ENCODE measurements at places on chromosomes 11 and 22.

- no peak for DNase-seq
Observed at GRCh38 chr22:28594797-28595462, 84.7 kb downstream of the TTC28 start.

DNA sequence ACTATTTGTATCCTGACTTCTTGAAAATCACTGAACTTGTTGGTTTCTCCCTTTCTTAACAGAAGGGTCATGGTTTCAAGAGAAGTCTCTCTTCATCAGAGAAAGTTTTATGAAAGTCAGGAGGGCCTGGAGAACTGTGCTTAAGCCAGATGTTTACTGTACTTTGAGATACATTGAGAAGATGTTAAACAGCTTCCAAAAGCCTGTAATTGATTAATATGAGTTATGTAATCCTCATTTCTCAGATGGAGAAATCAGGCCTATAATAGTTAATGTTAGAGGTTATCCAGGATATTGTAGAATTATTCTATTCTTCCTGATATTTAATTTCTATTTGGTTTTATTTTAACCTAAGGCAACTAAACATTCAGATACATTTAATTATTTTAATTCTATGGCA lies 97.1 kb upstream of the RAG2 start:
- no peak for DNase-seq

GRCh38 chr22:46042786-46043185 lies 65.8 kb upstream of the WNT7B start:
- DNase-seq, result no peak

- DNase-seq, result peak; percentile 84
Observed at GRCh38 chr22:20298803-20299745, 20.8 kb downstream of the DGCR6L start.

DNA sequence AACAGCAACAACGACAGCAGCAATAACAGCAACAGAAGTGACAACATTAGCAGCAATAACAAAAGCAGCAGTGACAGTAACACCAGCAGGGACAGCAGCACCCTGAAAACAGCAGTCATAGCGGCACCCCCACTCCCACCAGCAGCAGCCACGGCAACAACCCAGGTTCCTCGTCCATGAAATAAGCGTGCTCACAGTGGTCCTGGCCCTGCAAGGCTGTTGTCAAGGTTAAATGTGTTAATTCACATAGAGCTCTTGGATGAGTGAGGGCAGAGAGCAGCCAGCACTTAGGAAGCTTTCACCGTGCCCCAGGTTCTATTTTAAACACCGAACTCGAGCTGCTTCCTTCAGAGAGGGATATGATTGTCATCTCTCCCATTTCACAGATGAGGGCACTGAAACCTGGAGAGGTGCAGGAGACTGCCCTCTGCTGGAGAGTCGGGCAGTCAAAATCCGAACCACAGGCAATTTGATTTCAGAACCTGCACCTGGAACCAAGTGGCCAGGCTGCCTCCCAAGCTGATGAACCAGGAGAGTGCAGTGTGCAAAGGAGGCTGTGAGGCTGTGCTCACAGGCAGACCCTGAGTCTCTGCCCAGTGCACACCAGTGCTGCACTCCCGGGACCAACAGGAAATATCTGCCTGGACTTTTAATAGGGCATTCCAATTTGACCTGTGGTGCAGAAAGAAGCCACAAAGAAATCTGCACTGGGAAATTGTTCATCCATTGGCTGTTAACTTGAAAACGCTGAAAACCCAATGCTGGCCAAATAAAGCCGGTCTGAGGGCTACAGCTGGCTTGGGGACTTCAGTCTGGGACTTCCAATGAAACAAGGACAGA lies 22.9 kb upstream of the FGF3 start:
- no peak for DNase-seq

- DNase-seq, result no peak
Observed at GRCh38 chr11:69862797-69863543, 43.8 kb upstream of the FGF3 start.

DNA sequence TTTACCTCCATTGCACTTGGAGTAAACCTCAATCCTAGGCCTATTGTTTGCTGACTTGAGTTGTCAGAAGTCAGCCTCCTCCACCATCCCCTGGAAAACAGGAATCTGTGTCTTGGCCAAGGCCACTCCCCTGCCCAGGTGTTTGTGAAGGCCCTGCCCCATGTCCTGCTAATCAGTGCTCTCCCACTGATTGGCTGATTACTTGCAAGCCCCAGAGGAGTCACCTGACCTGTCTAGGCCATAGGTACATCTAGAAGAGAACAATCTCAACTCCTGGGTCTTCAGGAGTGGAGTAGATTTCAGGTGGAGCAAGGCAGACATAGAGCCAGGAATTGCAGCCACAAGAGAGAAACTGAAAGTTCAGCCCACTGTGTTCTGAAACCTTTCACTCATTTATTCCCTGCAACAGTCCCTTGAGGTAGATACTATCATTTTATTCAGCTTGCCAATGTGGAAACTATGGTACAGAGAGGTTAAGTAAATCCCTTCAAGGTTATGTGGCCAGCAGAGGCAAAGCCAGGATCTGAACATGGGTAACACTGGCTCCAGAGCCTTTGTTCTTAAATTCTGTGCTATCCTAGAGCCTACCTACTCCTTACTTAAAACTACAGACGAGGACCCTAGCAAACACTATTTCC lies 10.4 kb downstream of the OAF start:
- no peak for DNase-seq

DNA sequence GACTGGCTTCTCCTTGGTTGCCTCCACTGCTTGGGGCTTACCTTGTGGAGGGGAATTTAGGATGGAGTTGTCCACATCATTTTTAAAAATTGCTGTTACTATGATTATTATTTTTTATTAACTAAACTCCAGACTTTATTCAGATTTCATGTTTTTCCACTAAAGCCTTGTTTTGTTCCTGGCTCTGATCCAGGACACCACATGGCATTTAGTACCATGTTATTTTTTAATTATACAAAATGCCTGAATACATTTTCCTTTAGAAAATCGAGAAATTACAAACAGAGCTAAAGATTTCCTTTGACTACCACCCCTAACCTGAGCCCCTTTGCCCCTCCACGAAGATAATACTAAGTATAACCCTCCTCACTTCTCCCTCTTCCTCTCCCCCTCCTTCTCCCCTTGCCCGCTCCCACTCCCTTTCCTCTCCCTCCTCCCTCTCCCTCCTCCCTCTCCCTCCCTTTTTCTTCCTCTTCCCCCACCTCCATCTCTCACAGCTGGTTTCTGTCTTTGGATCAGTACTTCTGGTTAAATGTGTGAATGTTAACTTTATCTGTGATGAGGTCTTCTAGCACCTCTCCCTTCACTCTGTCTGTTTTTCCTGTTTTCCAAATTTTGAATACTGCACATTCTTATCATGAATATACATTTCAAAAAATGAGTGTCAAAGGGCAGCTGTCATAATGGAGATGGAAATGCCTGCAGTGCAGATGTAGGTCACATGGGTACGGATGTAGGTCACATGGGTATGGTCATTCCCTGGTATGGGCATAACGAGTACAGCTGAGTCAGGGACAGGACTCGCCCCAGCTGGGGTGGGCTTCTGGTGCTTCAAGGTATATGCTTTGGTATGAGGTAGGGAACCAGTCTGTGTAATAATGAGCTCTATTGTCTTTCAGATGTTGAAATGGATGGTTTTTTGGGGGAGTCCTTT lies 54.4 kb upstream of the OR4B1 start:
- DNase-seq, result no peak

- no peak for DNase-seq
Observed at GRCh38 chr22:50184004-50184901, 1.5 kb upstream of the TRABD start.

- no peak for DNase-seq
Observed at GRCh38 chr11:352456-353031, 16.8 kb upstream of the B4GALNT4 start.

GRCh38 chr11:67410984-67411784 lies 4.3 kb upstream of the CARNS1 start:
- DNase-seq, result no peak

- peak; percentile 8 for DNase-seq
Observed at GRCh38 chr11:75815345-75816168, 547 bp downstream of the UVRAG start.

DNA sequence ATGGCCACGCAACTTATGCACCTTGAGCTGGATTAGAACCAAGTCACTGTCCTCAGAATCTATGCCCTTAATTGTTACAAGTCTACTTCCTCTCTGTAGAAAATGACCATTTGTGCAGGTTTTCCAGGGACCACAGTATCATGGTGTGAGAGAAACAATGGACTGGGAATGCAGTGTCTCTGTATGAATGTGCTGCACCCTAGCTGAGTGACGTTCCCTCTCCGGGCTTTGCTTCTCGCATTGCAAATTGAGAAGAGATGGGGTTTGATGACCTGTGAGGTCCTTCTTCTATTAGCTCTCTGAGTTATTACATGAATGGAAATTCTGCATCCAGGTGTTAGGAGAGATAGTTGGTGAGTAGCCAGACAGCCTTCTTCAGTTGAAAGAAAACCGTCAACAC lies 1052.3 kb downstream of the NTM start:
- no peak for DNase-seq

- no peak for DNase-seq
Observed at GRCh38 chr22:21095773-21096107, 50.0 kb downstream of the LRRC74B start.

- no peak for DNase-seq
Observed at GRCh38 chr11:65295571-65296341, 18.9 kb upstream of the CDC42EP2 start.

DNA sequence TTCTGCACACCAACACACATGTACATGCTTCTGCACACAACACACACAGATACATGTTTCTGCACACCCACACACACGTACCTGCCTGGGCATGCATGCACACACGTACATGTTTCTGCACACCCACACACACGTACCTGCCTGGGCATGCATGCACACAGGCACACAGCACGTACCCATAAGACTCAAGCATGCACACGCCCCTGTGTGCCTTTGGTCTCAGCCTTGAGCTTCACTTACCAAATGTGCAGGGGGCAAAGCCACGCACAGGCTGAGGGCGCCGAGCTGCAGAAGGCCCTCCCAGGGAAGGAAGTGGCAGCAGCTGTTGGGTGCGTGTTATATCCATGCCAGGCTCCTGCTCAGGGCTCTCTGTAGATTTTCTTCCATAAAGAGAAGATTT lies 34.7 kb upstream of the SMIM38 start:
- DNase-seq, result no peak

- DNase-seq, result no peak
Observed at GRCh38 chr22:21568347-21569075, 997 bp downstream of the UBE2L3 start.

- peak; percentile 17 for DNase-seq
Observed at GRCh38 chr11:19071255-19071654, 10.7 kb upstream of the MRGPRX2 start.

DNA sequence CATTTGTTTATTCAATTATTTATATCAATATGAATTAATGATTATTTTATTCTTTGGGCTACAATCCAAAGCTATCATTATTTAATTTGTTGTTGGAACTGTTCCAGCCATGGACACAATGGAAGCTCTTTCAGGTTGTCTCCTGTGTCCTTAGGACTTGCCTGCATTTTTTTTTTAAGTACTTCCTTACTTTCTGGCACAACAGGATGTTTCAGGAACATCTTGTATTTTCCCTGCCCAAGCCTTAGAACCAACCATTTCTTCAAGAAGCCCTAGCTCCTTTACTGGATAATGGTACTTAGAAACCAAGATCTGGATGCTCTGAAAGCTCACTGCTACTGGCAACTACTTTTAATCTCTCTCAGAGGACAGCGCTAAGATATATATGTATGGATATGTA lies 57.8 kb upstream of the CLNS1A start:
- DNase-seq, result no peak

- DNase-seq, result no peak
Observed at GRCh38 chr11:115637599-115638241, 133.5 kb upstream of the CADM1 start.

- DNase-seq, result no peak
Observed at GRCh38 chr11:66862559-66863037, 5.7 kb downstream of the LRFN4 start.

DNA sequence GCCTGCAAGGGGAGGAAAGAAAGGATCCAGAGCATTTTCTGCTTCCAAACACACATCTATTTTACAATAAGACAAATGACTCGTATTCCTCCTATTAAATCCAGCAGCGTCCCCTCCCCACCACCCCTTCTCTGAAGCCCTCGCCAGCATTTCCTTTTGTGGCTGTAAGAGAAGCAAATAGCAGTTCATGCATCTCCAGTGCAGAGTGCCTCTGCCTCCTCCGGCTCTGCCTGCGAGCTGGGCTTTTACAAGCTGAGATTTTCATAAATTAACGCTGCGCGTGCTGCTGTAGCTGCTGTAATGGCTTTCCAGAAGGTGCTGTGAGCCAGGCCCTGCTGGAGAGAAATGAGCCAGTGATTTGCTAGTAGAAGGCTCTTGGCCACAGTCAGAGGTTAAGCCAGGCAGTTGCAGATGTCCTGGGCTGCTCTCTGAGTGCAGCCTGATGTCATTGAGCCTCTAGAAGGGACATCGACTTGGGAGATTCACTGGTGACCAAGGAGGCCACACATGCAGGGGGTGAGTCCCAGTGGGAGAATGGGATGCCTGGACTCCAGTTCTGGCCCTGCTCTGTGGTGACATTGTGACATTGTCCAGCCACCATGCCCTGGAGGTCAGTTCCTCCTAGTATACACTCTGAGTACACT lies 134.5 kb upstream of the NAV2 start:
- DNase-seq, result no peak

- peak; percentile 43 for DNase-seq
Observed at GRCh38 chr22:31248138-31248745, 36.1 kb downstream of the LIMK2 start.

DNA sequence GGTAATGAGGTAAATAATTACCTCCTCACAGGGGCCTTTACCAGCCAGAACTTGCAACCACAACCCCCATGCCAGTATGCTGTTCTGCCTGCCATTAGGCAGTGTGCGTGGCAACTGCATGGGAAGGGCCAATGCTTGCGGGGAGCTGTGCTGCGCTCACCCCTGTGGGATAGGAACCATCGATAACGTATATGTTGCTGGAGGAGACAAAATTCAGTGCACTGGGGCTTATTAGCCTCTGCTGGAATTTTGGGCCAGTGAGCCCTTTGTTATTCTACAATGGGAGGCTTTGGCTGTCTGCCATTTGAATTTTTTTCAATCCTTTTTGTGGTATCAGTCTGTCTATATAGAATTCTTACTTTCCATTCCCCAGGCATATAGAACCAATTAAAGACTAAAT lies 47.3 kb downstream of the PPP2R1B start:
- DNase-seq, result no peak

GRCh38 chr11:128195057-128195751 lies 392.2 kb downstream of the ETS1 start:
- peak; percentile 22 for DNase-seq

DNA sequence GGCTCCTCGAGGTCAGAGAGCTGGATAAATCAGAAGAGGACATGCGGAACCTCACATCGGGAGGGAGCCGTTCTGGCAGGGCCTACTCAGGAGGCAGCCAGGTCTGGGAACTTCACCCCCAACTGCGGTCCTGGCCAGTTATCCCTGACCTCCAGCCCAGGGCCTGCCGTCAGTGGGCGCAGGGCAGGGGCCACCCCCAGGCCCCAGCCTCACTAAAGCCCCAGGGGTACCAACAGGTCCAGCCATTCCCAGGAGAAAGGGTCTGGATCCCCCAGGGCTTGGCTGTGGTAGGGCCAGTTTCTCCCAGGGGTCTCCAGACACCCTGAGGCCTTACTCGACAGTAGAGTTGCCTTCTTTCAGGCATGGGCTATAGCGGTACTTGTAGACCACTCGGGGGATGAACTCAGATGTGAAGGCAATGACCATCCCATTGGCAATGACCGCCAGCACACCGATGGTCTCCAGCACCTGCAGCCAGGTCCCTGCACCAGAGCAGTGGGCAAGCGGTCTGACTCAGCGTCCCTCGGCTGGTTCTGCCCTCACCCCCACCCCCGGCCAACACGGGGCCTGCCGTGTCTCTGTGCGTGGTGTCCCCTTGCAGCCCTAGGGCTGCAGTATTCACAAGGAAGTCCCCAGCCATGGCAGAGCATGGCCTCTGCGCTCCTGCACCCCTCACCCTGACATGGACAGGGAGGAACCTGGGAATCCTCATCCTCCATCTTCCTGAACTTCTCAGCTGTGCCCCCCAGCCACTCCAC lies 4.6 kb upstream of the SIGIRR start:
- no peak for DNase-seq

Measured in activated CD8-positive, alpha-beta memory T cell treated with anti-CD3 and anti-CD28 coated beads for 1 hour (primary cell).